ENCODE measurements at places on chromosomes 13 and 19.

GRCh38 chr13:74280093-74280794 is 146.0 kb upstream of the KLF12 start:
- no peak for DNase-seq

DNA sequence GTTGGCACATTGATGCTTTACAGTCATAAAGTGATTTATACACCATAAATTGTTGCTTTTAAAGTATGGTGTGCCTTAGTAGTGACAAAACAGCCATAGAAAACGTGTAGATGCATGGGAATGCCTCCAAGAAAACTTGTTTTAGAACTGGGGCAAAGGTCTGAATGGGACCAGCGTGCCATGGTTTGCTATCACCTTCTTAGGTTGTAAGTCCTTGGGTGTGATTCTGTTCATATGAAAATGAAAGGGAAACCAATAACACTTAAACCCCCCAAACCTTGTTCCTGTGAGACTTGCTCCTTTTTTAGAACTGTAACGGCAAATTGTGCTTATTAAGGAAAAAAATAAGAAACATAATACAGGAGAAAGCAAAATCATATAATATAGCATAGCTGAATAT is 603.3 kb upstream of the SLITRK6 start:
- DNase-seq: no peak

DNA sequence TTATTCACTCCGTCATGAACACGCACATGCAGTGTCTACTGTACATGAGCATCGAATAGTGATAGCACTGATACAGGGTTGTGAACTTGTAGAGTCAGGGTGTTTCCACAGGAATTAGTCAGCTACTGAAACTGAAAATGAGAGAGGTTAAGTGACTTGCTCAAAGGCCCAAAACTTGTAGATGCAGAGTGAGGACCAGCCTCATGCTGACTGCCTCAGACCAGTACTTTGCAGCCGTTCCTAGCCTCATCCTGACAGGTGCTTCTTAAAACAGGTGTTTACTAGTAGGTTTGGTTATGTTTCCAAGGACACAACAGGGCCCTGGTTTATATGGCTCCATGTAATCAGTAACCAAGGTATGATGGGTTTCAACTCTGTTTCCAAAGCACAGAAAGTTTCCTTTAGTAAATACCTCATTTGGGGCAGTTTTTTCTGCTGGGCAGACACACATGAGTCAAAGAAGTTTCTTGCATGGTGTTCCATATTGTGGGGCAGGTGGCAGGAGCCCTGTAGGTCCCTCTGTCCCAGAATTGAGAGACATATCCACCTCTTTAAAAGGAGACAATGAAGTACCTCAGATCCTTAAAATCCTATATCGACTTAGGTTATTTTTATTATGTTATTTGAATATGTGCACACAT is 16.0 kb downstream of the FGF9 start:
- DNase-seq: no peak

- peak; percentile 87 for DNase-seq
These were observed 977 bp upstream of the EFNB2 start for GRCh38 chr13:106536244-106537034.

GRCh38 chr19:42474743-42475142 is 32.0 kb upstream of the CXCL17 start:
- no peak for DNase-seq

DNA sequence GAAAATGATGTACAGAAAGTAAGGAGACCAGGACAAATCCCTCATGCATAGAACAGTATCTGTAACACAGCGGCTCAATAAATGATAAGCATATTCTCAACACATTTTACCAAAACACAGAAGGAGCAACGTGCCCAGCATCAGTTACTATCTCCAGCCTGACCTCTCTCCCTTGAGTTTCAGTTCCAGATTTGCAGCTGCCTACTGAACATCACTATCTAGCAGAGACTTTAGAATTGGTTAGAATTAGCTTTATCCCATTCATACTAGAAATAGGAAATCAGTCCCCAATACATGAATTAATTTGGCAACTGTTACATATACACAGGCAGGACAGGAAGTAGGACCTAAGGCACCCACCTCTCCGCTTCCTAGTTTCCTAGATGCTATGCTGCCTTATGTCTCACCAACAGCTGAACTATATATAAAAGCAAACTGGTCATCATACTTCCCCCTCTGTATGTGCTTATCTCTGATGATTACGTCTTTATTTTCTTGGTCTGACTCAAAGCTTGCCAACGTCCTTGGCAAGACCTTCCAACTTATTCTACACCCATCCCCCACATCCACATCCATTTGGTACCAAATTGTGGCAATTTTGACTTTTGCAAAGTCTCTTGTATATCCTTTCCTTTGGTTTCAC is 61.1 kb downstream of the SACS start:
- no peak for DNase-seq

- peak; percentile 2 for DNase-seq
These were observed 62.1 kb downstream of the DGKH start for GRCh38 chr13:42110410-42111155.

DNA sequence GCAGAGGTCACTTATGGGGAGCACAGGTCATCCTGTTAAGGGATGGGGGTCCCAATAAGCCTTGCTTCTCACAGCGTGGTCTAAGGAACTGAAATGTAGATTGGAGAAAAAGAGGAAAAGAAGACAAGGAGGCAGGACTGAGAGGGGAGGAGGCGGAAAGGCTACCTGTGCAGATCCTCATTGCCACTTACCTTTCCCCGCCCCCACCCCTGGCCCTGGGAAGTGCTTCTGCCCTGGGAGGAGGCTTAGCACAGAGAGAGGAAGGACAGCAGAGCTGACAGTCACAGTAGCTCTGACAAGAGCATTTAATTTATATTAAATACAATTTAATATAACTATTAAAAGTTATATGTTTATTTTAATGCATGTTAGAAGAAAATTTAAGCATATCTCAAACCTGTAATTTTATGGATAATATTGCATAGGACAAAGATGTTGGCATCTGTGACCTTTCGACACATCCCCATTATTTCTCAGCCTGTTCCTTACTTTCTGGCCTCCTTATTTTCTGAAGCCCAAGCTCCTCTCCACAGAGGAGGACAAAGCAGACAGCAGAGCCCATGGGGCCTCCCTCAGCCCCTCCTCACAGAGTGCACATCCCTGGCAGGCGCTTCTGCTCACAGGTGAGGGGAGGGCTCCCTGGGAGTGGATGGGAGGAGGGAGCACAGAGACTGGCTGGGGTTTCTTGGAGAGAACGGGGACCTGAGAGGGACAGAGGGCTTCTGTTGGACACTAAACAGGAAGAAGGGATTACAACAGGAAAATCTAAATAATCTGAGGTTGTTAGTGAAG is 23.4 kb downstream of the CEACAM21 start:
- no peak for DNase-seq

GRCh38 chr19:14700711-14701375 is 11.0 kb downstream of the ZNF333 start:
- DNase-seq: no peak

DNA sequence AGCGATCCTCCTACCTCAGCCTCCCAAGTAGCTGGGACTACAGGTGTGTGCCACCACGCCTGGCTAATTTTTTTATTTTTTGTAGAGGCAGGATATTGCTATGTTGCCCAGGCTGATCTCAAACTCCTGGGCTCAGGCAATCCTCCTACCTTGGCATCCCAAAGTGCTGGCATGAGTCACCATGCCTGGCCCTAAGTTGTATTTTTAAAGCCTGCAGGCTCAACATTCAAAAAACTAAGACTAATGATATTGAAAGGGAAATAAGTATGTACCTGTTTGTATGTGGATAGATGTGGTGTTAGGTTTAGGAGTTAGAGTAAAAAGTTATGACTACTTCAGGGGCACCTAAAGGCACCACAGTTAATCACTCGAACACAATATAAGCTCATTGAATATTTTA is 5.4 kb upstream of the IPO5 start:
- DNase-seq: no peak

DNA sequence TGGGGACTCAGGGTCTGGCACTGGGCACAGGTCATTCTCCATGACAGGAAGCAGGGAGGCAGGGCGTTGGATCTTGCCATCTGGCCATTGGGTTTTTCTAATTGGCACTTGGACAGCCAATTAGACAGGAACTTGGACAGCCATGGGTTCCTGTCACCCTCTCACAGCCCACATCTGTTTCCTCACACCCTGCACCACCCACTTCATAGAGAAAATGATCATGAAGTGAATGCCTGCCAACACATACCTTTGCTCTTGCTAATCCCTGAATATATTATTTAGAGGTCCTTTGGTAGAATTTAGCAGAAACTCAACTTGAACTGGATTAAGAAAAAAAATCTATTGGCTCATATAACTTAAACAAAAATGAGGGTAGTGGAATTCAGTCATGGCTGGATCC is 4.9 kb upstream of the OLFM2 start:
- no peak for DNase-seq

DNA sequence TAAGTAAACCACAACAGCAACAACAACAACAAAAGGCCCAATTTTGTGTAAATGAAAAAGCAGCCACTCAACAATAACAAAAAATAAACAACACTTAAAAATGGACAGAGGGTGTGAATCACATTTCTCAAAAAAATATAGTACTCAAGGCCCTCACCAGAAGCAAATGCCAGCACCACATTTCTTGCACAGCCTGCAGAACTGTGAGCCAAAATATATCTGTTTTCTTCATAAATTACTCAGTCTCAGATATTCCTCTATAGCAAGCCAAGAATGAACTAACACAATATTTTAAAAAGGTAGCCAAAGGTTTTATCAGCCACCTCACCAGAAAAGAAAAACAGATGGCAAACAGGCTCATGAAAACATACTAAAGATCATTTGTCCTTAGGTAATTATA is 3.9 kb upstream of the CD33 start:
- DNase-seq: no peak

DNA sequence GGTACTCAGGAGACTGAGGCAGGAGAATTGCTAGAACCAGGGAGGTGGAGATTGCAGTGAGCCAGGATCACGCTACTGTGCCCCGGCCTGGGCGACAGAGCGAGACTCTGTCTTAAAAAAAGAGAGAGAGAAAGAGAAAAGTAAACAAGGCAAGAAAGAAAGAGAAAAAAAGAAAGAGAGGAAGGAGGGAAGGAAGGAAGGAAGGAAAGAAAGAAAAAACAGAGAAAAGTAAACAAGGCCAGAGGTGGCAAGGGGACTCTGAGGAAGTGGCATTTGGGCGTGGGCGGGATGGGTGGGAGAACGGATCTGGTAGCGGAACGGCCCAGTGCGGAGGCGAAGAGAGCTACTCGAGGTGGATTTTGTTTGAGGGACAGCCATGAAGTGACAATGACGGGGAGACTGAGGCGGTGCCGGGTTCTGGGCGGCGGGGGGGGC is 7.5 kb upstream of the ARRDC2 start:
- DNase-seq: no peak

DNA sequence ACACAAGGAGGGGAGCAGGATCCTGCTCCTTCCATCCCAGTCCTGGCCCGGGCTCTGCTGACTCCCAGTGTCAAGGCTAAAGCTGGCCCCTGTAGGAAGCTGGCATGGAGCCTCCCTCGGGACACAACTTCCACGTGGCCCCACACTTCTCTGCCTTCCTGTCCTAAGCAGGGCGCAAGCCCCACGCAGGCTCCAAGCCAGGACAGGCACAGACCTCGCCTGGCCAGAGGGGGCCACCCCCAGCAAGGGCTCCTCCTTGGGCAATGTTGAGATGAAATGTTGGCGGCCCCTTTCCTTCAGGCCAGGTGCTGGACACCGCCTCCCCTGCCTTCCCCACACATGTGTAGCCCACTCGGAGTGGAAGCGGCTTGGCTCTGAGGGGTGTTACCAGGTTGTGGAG is 66.6 kb downstream of the COL4A1 start:
- DNase-seq: no peak

DNA sequence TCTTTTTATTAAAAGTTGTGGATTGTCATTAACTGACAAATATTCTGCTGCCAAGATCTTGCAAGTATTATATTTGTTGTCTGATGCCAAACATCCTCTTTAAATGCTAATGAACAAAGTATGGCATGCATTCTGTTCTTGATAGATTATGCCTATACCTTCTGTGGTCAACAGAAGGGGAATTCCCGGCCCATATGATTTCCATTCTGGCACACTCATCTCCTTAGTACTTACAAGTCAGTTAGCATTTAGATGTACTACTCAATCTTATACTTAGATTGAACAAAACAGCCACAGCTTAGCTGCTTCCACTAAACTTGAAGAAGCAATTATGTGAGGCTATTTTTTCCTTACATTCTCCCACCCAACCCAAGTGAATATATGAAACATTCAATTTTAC is 246.1 kb upstream of the DACH1 start:
- no peak for DNase-seq
